SK-MEL-5 (cell line): ENCODE measurements at places on chromosomes 13 and 19.

- peak; percentile 11 for DNase-seq
Observed at GRCh38 chr13:51523082-51523518, 61.2 kb upstream of the WDFY2 start.

DNA sequence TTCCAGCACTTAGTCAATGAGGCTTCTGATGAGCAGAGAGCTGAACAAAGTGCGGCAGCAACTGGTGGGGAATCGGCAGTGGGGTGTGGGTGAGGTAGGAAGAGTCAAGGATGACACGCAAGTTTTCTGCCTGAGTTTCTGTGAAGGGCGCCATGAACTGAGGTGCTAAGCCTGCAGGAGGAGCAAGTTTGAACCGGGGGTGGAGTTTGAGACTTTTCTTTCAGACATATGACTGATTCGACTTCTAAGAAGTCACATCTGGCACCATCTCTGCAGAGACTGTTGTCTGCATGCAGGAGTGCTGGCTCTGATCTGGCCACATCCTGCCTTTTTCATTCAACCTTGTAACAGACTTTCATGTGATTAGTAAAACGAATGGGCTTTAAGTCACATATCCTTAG is 14.8 kb upstream of the GPI start:
- DNase-seq: no peak

DNA sequence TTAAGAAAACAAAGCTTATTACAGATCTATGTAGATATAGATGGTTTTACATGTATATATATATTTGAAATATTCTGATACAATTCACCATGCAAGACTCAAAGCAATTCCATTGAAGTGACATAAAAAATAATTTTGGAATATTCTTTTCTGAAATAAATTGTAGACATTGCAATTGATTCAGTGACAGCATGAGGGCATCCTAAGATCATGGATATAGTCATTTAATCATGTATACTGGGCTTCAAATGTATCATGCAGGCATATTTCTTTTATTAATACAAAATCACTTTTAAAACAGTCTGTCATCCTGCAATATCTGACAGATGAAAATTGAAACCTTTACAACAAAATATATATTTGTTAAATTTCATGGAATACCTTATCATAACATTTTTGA is 286.7 kb upstream of the SLITRK6 start:
- DNase-seq: peak; percentile 29

DNA sequence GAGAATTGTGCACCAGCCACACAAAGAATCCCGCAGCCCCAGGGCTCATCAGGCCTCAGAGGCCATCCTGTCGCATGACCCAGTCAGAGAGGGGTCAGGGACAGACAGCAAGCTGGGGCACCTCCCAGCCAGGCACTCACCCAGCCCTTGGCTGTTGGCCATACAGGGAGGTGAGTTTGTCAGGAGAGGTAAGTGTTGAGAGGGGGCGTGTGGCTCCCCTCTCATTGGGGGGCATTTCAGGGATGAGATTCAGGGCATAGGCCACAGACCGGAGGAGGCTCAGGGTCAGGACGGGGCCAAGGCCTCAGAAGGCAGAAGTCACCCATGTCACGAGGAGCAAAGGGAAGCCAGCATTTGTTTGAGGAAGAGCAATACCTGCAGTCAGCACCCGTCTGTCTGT is 37.1 kb downstream of the MYO9B start:
- DNase-seq: no peak

- no peak for DNase-seq
Observed at GRCh38 chr19:48206397-48207093, 36.1 kb downstream of the ZSWIM9 start.

- no peak for DNase-seq
Observed at GRCh38 chr13:41246969-41247680, 16.3 kb downstream of the MTRF1 start.

DNA sequence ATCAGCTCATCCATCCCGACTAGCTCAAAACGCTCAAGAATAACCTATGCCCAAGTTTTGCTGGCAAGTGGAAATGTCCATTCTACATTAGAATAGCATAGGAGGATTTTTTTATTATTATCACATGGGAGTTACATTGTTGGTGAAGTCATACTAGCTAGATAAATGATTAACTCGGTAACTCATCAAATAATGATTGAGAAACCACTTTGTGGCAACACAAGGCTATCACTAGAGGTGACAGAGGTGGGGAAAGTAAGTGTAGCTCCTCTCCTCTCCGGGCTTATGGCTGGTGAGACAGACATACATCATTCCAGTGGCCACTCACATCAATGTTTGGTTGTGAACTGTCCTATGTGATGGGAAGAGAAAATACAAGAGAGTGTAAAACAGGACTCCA is 161.6 kb downstream of the ZIC5 start:
- DNase-seq: no peak

DNA sequence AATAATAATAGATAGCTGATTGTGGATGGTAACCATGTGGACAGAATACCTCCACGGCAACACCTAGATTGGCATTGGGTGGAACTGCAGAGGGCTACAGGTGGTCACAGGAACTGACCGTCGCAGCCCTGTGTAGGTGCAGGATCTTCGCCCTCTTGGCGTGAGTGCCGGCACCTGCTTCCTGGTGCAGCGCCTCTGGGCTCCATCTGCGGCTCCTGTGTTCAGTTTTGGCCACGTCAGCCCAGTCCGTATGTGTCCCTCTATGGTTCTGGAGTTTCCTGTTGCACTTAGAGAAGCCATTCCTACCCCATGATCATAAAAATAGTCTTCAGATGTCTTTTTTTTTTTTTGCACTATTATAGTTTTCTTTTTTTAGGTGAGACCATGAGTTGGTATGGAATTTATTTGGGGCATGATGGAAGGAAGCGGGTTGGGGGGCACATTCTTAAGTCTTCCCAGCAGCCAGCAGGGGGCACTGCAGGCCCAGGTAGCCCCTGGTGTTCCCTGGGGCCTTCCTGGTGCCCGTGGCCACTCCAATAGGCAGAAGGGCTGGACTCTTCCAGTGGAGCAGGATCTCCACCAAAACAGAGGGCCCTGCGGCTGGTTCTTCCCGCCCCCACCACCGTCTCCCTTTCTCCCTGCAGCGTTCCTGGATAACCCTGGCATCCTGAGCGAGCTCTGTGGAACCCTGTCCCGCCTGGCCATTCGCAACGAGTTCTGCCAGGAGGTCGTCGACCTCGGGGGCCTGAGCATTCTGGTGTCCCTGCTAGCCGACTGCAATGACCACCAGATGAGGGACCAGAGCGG is 10.1 kb upstream of the SLC25A42 start:
- DNase-seq: peak; percentile 60

DNA sequence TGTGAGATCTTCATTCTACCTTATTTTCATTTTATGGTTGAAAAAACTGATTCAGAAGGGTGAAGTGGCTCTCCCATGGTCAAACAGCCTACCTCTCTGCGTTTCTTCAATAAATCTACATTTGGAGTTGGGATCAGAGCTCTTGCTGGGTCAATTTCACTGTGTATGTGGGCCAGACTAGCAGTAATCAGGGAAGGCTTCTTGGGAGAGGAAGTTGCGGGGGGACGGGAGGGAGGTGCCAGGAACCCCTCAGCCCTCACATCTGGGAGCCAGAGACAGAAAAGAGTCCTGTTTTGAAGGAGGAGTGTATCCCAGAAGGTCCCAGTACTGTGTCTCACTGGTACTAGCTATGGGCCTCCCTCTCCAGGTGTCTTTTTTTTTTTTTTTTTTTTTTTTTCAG is 934 bp downstream of the KXD1 start:
- DNase-seq: no peak

DNA sequence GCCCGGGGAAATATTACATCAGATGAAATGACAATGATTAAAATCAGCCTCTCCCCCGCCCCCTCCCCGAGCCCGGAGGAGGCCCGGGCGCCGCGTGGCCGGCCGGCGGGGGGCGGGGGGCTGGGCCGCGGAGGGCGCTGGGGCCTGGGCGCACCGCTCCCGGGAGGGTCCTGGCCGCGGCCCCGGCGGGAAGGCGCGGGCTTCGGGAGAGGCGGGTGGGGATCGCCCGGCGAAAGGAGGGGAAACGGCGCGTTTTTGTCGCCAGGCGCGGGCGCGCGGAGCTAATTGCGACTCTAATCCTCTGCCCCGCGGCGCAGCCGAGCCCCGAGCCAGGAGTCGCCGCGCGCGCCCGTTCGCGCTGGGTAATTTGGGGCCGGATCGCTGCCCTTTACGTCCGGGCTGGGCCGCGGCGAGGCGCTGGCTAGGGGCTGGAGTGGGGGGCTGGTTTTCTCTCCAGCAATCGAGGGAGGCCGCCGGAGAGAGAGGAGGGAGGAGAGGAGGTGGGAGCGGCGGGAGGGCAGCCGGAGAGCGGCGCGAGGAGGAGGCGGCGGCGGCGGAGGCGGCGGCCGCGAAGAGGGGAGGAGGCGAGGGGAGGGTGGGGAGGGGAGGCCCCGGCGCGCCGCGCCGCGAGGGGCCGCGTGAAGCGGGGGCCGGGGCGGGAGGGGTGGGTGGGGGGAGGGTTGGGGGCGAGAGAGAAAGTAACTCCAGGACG is at the start of gene KCTD15:
Gene KCTD15, plus strand, starts transcription at position 707 of the 712 bp plus-strand sequence. CDS start 3,585 bp downstream, outside the sequence.
- peak; percentile 34 for DNase-seq

DNA sequence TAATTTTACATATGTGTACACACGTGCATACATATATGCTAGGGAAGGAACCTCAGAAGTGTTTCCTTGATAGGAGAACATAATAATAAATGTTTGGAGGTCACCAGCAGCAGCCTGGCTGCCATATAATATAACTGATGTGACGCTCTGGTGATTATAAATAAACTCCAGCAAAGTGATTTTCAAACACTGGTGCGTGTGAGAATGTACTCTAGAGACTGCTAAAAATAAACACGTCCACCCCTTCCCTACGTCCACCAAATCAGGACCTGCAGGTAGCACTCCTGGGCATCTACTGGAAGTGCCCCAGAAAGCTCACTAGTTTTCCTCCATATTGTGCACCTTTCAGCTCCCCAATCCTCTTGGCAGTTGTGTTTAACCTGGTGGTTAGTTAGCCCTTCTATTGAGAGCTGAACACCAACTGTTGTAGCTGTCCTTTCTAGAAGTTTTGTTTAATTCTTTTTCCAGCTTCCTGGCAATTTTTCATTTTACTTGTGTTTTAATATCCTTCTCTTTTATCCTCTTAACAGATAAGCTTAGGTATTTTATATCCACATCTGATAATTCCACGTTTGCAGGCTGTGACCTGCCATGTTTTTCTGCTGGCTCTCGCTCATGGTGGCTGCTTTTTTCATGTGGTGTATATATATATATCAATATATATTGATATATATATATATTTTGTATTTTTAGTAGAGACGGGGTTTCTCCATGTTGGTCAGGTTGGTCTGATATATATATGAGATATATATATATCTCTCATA is 13.0 kb downstream of the OPA3 start:
- DNase-seq: no peak

- DNase-seq: no peak
Observed at GRCh38 chr13:62710787-62711186, 1295.1 kb upstream of the PCDH20 start.

DNA sequence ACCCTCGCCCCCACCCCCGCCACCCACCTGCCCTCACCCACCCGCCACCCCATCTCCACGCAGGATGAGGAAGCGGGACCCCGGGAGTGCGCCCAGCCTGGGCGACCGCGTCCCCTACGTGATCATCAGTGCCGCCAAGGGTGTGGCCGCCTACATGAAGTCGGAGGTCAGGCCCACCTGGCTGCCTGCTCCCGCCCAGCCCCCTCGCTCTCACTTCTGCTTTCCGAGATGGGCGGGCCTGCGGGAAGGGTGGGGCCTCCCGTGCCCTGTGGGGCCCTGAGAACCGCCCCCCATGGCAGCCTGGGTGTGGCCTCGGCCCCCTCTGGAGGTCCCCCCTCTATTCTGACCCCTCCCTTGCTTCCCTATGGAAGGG is 3.1 kb upstream of the SPIB start:
- DNase-seq: no peak

DNA sequence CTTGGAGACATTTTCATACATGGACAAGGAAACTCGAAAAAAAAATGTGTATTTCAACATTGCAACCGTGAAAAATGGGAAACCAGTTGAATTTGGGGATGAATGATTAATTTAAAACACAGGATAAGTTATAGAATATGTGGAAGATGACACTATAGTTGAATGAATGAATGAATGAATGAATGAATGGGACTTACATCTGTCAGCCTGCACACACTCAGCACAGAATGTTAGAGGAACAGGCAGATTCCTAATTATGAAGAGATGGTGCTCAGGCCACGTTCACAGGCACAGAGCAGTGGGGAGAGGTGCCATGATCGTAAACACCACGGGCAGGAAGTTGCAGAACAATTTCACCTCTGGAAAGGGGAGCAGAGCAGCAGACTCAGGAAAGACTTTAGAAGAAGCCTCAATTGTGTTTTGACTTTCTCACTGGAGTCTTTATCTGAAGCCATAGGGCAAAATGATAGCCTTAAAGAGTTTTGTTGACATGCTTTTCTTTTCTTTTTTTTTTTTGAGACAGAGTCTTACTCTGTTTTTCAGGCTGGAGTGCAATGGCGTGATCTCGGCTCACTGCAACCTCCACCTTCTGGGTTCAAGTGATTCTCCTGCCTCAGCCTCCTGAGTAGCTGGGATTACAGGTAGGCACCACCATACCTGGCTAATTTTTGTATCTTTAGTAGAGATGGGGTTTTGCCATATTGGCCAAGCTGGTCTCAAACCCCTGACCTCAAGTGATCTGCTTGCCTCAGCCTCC is 4.9 kb upstream of the SULT2A1 start:
- no peak for DNase-seq
